ENCODE measurements at places on chromosomes 4 and X. TPM values are rescaled to one million over a fixed set of nuclear protein-coding genes. Genes with fewer than 3 reads are reported as not detected.

MFAP3L gene
- total RNA-seq: 19.4 TPM

CXXC4 gene
- under 0.01 TPM for total RNA-seq

IL3RA gene
- 0.19 TPM for total RNA-seq

HS3ST1 gene
- 0.56 TPM for total RNA-seq

SPANXB1 gene
- not detected for total RNA-seq

SORCS2 gene
- total RNA-seq: 0.19 TPM

BRS3 gene
- total RNA-seq: not detected

TKTL2 gene
- total RNA-seq: not detected

AWAT1 gene
- total RNA-seq: not detected

MAGEB2 gene
- not detected for total RNA-seq

TGIF2LX gene
- total RNA-seq: not detected

MAGEA2B gene
- total RNA-seq: not detected

AREG gene
- 5.9 TPM for total RNA-seq

ATP1B4 gene
- not detected for total RNA-seq

ZNF280C gene
- 1.7 TPM for total RNA-seq

COL25A1 gene
- total RNA-seq: 0.19 TPM

PRAF2 gene
- 5.8 TPM for total RNA-seq

XAGE1A gene
- total RNA-seq: not detected

TADA2B gene
- total RNA-seq: 9.3 TPM

F9 gene
- total RNA-seq: not detected

S100P gene
- total RNA-seq: not detected

HTR2C gene
- not detected for total RNA-seq

NHSL2 gene
- 0.77 TPM for total RNA-seq

PROM1 gene
- 0.85 TPM for total RNA-seq

PRR32 gene
- not detected for total RNA-seq

GLRA3 gene
- not detected for total RNA-seq

FHL1 gene
- 48.3 TPM for total RNA-seq

TLL1 gene
- 0.85 TPM for total RNA-seq

UBL4A gene
- total RNA-seq: 51.3 TPM

LANCL3 gene
- 0.38 TPM for total RNA-seq

H2AZ1 gene
- 99.8 TPM for total RNA-seq

VCX3A gene
- total RNA-seq: not detected

MAGEE1 gene
- total RNA-seq: 0.96 TPM

ADGRG4 gene
- total RNA-seq: not detected

AFM gene
- total RNA-seq: not detected

TRIM61 gene
- total RNA-seq: 1.5 TPM

FRG2 gene
- total RNA-seq: not detected

NDST3 gene
- not detected for total RNA-seq

ART3 gene
- not detected for total RNA-seq

PDGFC gene
- 67.9 TPM for total RNA-seq

OGT gene
- total RNA-seq: 56.9 TPM

SYNPO2 gene
- 13.6 TPM for total RNA-seq

SLC30A9 gene
- total RNA-seq: 87.1 TPM

CFP gene
- 0.19 TPM for total RNA-seq

LPAR4 gene
- 0.19 TPM for total RNA-seq

PDZD11 gene
- 43.7 TPM for total RNA-seq

ERVMER34-1 gene
- not detected for total RNA-seq

TCP11X2 gene
- total RNA-seq: not detected

ENPEP gene
- total RNA-seq: 2.1 TPM

RBM41 gene
- 8.6 TPM for total RNA-seq

CENPVL2 gene
- not detected for total RNA-seq

PNMA5 gene
- total RNA-seq: not detected

NDNF gene
- 0.56 TPM for total RNA-seq

GAGE13 gene
- total RNA-seq: not detected

ADH1B gene
- total RNA-seq: 0.38 TPM

MAGEC1 gene
- total RNA-seq: not detected

SLITRK4 gene
- 0.96 TPM for total RNA-seq

PRICKLE3 gene
- total RNA-seq: 6.2 TPM

VSIG4 gene
- not detected for total RNA-seq

CT45A1 gene
- total RNA-seq: not detected
